ENCODE measurements at places on chromosomes 2 and 18.

DNA sequence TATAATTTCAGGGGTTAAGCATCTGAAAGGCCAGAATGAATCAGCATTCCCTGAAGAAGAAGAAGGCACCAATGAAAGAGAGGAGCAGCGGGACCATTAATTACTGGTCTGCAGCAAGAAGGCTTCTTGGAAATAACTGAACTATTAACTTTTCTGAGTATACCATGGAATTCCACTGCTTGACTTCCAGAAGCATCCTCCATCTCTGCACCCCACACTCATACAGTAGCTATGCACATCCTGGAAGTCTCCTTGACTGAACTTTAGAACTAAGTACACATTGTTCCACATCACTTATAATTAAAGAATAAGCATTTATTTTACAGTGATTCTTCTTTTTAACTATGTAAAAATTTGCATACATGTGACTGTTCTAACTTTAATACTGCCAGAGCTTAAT, 131.5 kb downstream of the PPP1R1C start:
- DNase-seq, result no peak

- no peak for DNase-seq
Measured at GRCh38 chr2:214807653-214808052, 1.8 kb downstream of the BARD1 start.

DNA sequence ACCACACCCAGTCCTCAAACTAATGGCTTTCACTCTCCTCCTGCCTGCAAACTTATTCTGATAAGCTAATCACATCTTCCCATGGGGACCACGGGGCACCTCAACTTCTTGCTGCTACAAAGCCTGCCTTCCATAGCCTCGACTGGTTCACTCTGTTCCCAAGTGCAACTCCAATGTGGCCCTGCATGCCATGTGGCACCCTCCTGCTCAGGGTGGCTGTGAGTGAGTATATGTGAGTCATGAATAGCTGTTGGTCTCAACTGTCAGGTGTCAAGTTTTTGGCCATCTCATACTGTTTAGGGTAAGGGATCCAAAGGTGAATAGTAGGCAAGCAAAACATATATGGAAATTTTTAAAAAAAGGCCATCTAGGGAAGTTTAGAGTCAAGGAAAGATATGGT, 276.1 kb upstream of the DCC start:
- DNase-seq, result no peak

DNA sequence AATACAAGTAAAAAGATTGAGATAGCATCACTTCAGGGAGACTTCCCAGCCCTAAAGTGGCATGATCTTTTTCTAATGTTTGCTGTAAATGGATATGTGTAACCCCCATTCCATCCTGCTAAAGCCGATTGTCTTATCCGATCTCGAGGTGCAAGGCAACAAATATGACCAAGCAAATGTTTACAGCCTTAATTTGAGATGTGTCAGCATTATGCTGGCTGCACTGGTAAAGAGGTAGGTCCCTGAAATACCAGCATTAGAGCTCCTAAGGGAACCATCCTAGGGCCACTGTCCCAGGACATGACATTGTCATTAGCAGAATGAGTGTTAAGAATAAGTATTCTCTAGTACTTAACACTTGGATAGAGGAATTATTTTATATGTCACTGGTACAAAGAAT, 108.4 kb downstream of the EPC2 start:
- DNase-seq, result no peak

- DNase-seq, result no peak
Measured at GRCh38 chr2:196959734-196960338, 33.3 kb upstream of the PGAP1 start.

- no peak for DNase-seq
Measured at GRCh38 chr2:68857855-68858456, 13.2 kb downstream of the BMP10 start.

GRCh38 chr2:222907048-222907447, 46.2 kb downstream of the ACSL3 start:
- DNase-seq, result no peak

DNA sequence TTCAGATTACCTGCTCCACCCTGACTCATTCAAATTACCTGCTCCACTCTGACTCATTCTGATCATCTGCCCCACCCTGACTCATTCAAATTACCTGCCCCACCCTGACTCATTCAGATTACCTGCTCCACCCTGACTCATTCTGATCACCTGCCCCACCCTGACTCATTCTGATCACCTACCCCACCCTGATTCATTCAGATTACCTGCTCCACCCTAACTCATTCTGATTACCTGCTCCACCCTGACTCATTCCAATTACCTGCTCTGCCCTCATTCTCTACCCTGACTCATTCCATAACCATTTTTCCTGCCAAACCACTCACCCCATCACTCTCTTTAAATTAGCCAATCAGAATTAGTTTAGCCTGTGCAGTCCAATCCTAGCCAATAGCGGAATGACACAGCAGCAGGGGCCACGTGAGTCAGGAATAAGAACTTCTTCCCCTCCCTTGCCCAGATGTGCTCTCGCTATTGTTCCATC, 26.2 kb downstream of the CFAP53 start:
- no peak for DNase-seq

GRCh38 chr2:55048508-55049042, 1.7 kb downstream of the RTN4 start:
- no peak for DNase-seq

DNA sequence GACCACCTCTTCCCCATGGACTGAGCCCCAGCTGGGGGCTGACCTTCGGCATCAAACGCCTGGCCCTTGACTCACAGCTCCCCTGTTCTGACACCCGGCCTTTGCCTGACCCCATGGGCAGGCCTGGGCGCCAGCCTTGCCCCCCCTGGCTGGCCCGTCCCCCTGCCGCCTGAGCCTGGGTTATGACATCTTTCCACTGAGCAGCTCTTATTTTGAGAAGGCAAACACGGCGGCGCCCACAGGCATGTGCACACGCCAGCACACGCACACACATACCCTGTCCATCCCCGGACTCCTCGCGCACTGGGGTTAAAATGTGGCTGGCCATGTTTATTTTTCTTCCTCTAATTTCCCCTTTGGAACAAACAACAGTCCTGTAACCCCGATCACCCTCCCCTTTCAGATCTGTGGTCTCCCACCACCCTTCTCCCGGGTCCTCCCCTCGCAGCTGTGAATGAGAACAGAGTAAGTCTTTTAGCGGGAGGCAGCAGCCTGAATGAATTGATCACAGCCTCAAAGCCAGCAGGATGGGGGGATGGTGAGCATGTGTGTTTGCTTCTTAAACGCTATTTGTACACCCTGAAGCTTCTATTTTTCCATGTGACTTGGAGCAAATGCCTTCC, 11.8 kb upstream of the ATOH8 start:
- DNase-seq, result no peak

- DNase-seq, result no peak
Measured at GRCh38 chr2:9668687-9669345, 38.0 kb upstream of the YWHAQ start.

DNA sequence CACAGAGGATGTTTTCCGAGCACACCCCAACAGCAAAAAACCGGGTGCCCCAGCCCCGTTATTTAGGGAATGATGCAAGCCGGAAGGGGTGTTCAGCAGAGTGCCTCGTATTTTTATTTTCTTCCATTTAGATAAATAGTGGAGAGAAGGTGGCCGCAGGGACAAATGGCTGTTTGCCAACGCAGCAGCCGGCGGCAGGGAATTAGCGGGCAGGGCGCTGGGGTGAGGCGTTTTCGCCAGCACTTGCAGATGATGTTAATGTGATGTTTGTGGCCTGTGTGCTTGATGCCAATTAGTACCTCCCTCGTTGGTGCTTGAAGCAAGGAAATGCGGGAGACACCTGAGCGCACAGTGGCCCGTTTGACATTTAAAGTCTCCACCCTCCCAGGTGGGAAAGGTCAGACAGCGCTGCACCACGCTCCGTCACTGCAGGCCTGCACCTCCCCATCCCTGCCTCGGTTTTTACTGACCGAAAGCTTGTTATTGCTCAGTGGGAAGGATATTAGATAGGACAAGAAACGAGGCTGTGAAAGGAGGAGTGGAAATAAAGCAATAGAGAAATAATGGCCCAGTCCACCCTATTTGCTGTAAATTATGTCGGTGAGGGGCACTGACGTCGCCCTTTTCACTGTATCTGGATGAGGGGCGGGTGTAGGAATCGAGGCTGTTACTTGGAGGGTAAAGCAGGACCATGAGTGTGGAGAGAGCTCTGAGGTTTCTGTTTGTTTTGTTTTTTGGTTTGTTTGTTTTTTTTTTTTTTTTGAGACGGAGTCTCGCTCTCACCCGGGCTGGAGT, 39.1 kb downstream of the NFATC1 start:
- no peak for DNase-seq

DNA sequence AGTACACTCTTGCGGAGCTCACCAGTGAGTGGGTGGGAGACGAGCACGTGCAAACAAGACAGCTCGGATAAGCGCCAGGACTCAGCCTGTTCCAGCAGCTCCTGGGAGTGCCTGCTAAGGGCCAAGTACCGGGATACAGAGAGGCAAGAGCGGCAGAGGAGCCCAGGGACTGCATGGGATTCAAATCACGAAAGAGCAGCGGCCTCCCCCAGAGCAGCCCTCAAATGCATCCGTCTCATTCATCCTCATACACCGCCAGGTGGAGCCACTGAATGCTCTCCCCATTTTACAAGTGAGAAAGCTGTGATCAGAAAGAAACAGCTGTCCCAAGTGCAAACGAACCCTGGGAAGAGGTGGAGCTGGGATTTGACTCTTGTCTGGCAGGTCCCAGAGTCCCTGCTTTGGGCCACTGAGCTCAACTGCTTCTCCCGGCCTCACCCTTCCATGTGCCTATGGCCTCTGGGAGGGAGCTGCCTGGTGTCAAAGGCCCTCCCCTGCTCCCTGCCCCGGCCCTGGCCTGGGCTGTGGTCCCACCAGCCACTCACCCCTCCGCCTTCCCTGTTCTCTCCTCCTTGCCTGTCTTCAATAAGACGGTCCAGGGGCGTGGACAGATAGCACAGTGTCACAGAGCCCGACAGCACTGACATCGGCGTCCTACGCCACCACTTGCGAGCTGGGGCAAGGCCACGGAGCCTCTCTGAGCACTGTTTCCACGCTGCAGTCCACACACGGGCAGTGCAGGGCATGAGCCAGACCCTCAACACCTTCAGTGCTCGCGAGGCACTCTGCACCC, 72.8 kb upstream of the TAF1B start:
- peak; percentile 15 for DNase-seq

DNA sequence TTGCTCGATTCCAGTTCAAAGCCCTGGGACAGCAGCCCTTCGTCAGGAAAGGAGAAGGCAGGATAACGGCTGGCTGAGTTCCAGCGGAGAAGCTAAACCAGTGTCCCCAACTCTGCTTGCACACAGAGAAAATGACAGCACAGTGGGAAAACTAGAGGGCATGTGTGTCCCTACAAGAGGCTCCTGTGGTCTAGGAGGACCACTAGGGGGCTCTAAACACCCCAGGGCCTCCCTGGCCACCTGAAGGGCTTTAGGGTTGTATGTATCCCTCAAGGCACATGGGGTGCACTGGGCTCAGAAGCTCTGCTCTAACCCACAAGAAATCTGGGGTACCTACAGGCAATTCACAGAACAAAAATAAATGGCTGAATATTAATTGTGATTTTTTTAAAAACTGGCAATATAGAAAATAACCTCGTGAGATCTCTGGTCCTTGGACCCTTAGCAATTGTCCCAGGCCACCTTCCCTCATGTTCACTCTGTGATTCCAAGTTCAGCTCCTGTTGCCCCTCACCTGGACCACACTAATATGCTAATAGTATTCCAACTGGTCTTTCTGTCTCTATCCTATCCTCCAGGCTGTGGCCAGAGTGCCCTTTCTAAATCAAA, 17.5 kb downstream of the STAT1 start:
- DNase-seq, result no peak

DNA sequence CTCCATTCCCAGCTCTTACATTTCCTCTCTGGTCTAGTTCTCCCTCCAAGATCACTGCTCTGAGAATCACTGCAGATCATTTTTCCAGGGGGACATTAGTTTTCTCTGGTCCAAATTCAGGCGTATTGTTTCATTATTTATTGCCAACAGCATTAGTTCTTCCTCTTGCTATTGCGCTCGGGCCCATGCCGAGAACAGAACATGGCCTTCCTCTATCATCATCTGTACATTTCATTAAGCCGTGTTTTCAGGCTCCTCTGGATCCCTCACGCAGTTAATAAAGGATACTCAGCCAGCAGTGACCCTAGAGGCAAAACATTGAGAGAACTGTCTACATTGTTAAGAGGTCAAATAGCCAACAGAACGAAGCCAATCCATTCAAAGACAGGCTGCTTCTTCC, 63.9 kb downstream of the CCBE1 start:
- no peak for DNase-seq

- no peak for DNase-seq
Measured at GRCh38 chr18:72869226-72870185, 1.7 kb upstream of the NETO1 start.

- no peak for DNase-seq
Measured at GRCh38 chr2:8036366-8036765, 645.5 kb upstream of the ID2 start.

- no peak for DNase-seq
Measured at GRCh38 chr2:24828238-24828996, 35.2 kb downstream of the CENPO start.

- no peak for DNase-seq
Measured at GRCh38 chr2:101949304-101949703, 42.5 kb upstream of the IL1R2 start.

GRCh38 chr2:181334158-181334826, 122.9 kb upstream of the ITGA4 start:
- DNase-seq, result no peak

DNA sequence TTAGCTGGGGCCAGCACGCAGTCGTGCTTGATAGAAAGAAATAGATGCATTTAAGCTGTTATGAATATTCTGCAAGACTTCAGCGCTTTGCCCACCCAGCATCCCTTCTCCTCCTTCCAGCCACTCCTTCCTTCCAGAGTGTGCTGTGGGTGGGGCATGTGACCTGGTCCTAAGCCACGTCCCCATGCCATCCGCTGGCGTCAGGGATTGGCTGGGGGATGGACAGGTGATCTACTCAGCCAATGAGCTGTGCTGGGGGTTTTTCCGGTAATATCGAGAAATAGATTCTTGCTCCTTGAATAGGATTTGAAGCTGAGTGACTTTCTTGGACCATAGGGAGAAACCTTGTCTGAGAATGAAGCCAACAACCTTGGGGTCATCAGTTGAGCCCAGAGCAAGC, 4.8 kb upstream of the ZAP70 start:
- DNase-seq, result no peak

DNA sequence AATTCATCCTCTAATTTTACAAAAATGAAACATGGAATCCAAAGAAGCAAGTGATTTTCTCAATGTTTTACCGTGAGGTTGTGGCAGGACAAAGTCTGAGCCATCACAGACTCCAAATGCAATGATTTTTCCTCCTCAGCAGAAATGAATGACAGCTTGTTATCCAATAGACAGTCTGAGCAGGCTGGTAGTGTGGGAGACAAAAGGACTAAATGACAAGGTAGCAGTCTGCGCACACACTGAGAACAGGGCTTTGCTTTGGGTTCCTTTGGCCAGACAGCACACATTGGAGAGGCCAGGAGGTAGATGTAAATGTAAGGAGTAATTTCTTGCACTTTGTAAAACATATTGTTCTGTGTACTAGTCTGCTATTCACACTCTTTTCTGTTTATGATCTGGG, 50.3 kb upstream of the RGPD4 start:
- DNase-seq, result no peak

Data from pulmonary artery endothelial cell (primary cell).